CD14-positive monocyte (primary cell): ENCODE measurements at places on chromosomes 12 and 14. TPM values are rescaled to one million over a fixed set of nuclear protein-coding genes. Genes with fewer than 3 reads are reported as not detected.

DNA sequence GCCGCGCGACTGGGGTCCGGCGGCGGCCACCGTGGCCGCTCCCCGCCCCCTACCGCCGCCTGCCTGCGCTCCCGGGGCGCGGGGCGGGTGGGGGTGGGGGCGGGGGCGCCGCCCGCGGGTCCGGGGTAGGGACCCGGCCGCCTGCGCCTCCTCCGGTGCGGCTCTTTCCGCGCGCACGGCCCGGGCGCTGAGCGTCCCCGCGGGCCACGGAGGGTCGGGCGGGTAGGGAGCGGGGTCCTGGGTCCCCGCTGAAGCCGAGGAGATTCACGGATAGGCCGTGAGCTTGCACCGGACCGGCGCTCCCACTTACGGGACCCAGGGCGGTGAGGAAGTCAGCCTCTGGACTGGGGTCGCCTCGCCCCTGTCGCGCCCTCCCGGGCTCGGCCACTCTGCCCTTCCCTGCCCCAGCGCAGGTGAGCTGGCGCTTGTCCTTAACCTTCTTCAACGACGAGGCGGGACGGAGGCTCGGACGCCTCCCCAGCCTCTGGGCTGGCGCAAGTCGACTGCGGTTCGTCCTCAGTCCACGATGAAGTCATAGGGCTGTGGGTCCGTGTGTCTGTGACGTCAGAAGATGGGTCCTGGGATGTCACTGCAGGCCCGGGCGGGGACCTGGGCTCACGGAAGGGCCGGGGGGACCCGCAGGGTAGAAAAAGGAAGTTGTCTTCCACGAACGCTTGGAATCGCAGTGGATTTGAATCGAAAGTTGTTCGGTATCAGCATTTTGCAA is 514 bp downstream of the FBXO34 start:
- DNase-seq: peak; percentile 97
- H3K4me1 ChIP-seq: peaks cover 26% of the 10 kb centered on the region
- H3K27ac ChIP-seq: peak overlapping the region; percentile 100
- H3K4me3 ChIP-seq: peak overlapping the region; percentile 66
- H3K36me3 ChIP-seq: no peaks in the 10 kb centered on the region
- no peaks in the 10 kb centered on the region for H3K27me3 ChIP-seq

- H3K4me1 ChIP-seq: peaks cover 9% of the 10 kb centered on the region
- H3K4me3 ChIP-seq: no peak overlapping the region
- DNase-seq: no peak
These were observed 34.8 kb downstream of the DIO3 start for GRCh38 chr14:101595887-101596721.

DNA sequence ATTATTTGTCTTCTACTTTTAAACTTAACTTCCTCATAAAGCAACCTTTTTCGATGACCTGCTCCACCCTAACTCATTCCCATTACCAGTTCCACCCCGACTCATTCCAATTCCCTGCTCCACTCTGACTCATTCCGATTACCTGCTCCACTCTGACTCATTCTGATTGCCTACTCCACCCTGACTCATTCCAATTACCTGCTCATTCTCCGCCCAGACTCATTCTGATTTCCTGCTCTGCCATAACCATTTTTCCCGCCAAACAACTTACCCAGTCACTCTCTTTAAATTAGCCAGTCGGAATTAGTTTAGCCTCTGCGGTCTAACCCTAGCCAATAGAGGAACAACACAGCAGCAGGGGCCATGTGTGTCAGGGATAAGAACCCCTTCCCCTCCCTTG is 249.1 kb downstream of the DPY19L2 start:
- no peak overlapping the region for H3K27ac ChIP-seq
- H3K27me3 ChIP-seq: no peaks in the 10 kb centered on the region
- H3K4me1 ChIP-seq: no peaks in the 10 kb centered on the region
- no peaks in the 10 kb centered on the region for H3K36me3 ChIP-seq
- H3K4me3 ChIP-seq: no peak overlapping the region

DNA sequence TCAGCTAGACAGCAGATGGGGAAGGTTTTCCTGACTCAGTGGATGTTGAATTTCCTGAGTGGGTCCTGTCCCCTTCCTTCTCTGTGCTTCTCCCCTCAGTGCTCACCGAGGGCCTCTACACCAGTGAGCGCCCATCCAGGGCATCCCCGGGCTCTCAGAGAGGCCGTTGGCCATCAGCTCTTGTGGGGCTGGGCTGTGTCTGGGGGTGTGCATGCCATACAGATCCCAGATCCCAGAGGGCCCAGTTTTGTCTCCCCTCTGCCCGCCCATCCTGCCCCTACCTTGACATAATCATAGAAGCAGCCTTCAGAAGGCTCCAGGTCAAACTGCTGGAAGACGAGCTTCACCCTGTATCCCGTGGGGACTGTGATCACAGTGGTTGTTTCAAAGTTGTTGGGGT is 1.1 kb downstream of the C1R start:
- no peak for DNase-seq
- no peaks in the 10 kb centered on the region for H3K36me3 ChIP-seq
- H3K4me3 ChIP-seq: no peak overlapping the region

- H3K4me1 ChIP-seq: no peaks in the 10 kb centered on the region
- no peak overlapping the region for H3K4me3 ChIP-seq
- no peak overlapping the region for H3K27ac ChIP-seq
- no peaks in the 10 kb centered on the region for H3K27me3 ChIP-seq
- DNase-seq: no peak
These were observed 27.1 kb downstream of the TMEM229B start for GRCh38 chr14:67461341-67461985.

- no peak for DNase-seq
- H3K36me3 ChIP-seq: peaks cover 5% of the 10 kb centered on the region
- H3K27me3 ChIP-seq: no peaks in the 10 kb centered on the region
- H3K4me1 ChIP-seq: no peaks in the 10 kb centered on the region
- no peak overlapping the region for H3K27ac ChIP-seq
These were observed 233.0 kb downstream of the SSPN start for GRCh38 chr12:26428420-26428819.

The CLEC2D gene
- polyA plus RNA-seq: 2.5 TPM

GRCh38 chr14:32941668-32942065 is 3.0 kb downstream of the NPAS3 start:
- no peaks in the 10 kb centered on the region for H3K36me3 ChIP-seq
- H3K4me1 ChIP-seq: no peaks in the 10 kb centered on the region
- no peak overlapping the region for H3K4me3 ChIP-seq
- H3K27ac ChIP-seq: no peak overlapping the region
- DNase-seq: no peak
- peaks cover 60% of the 10 kb centered on the region for H3K27me3 ChIP-seq

DNA sequence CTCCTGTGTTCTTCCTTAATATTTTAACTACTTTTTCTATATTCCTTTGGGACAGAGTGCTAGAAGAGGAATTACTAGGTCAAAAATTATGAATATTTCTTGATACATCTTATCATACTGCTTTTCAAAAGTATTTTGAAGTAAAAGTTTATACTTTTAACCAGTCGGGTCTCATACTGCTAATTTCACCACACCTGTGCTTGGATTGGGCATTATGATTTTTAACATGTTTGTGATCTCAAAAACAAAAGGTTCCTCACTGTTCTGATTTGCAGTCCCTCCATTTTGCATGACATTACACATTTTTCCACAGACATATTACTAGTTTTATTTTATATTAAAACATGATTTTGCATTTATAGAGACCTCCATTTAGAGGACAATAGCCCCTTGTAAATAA is 32.9 kb downstream of the MRPL42 start:
- no peak overlapping the region for H3K27ac ChIP-seq
- H3K4me1 ChIP-seq: no peaks in the 10 kb centered on the region
- H3K27me3 ChIP-seq: no peaks in the 10 kb centered on the region

- no peak overlapping the region for H3K4me3 ChIP-seq
- H3K27me3 ChIP-seq: no peaks in the 10 kb centered on the region
- H3K27ac ChIP-seq: no peak overlapping the region
- H3K36me3 ChIP-seq: no peaks in the 10 kb centered on the region
These were observed 86.0 kb upstream of the HIF1A start for GRCh38 chr14:61609191-61609843.

DNA sequence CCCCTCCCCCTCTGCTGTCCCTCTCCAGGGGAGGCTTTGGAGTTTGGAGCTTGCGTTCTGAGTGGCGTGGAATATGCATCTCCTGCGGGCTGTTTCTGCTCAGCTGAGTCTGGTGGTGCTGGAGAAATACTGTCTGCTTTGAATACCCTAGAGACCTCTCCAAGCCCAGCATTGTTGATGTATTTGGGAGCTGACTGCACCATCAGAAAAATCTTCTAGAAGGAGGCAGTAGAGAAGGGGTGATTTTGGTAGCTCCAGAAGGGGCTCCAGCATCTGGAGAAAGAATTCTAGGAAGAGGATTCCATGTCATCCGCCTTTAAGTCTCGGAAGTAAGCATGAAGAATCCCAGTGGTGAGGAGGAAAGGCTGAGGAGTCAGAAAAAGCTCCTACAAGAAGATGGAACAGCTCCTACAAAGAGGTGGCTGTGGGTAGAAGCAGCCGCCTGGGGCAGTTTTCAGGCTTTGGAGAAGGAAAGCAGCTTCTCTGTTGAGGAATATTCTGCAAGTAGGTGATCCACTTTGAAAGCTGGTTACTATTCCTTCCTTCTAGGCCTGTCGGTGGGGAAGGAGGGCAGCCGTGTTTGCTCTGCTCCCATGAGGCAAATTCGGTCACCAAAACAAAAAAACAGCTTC is 9.7 kb downstream of the MLXIP start:
- peaks cover 22% of the 10 kb centered on the region for H3K36me3 ChIP-seq
- DNase-seq: no peak
- H3K27me3 ChIP-seq: no peaks in the 10 kb centered on the region
- no peak overlapping the region for H3K27ac ChIP-seq
- peaks cover 48% of the 10 kb centered on the region for H3K4me1 ChIP-seq

GRCh38 chr12:121240484-121241101 is 30.7 kb downstream of the P2RX4 start:
- H3K36me3 ChIP-seq: peaks cover 56% of the 10 kb centered on the region
- H3K27me3 ChIP-seq: no peaks in the 10 kb centered on the region
- H3K4me1 ChIP-seq: peaks cover 41% of the 10 kb centered on the region
- H3K27ac ChIP-seq: peak overlapping the region; percentile 81
- peak; percentile 67 for DNase-seq

DNA sequence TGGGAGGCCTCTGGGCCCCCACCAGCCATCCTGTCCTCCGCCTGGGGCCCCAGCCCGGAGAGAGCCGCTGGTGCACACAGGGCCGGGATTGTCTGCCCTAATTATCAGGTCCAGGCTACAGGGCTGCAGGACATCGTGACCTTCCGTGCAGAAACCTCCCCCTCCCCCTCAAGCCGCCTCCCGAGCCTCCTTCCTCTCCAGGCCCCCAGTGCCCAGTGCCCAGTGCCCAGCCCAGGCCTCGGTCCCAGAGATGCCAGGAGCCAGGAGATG is 729 bp upstream of the GAPDH start:
- H3K27me3 ChIP-seq: no peaks in the 10 kb centered on the region
- DNase-seq: no peak
- H3K27ac ChIP-seq: peak overlapping the region; percentile 94
- H3K36me3 ChIP-seq: peaks cover 58% of the 10 kb centered on the region
- H3K4me3 ChIP-seq: peak overlapping the region; percentile 96

- no peak overlapping the region for H3K27ac ChIP-seq
- H3K4me1 ChIP-seq: no peaks in the 10 kb centered on the region
- H3K27me3 ChIP-seq: no peaks in the 10 kb centered on the region
- DNase-seq: no peak
These were observed 99.9 kb downstream of the SYT1 start for GRCh38 chr12:78964521-78964920.

DNA sequence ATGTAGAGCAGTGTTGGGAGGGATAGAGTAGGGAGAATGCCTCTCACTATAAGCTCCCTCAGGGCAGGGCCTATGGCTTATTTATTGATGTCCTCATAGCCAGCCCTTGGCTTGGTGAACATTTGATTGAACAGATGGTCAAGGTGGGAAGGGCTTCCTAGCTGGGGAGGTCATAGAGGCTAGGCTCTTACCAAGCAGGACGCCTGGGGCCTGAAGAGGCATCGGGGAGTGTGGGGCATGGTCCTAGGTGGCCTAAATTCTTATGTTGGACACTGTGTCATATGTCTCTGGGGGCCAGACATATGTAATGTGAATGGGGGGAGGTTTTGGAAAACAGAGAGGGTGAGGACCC is 17.9 kb upstream of the KRT86 start:
- H3K4me3 ChIP-seq: no peak overlapping the region
- no peak for DNase-seq
- H3K36me3 ChIP-seq: no peaks in the 10 kb centered on the region
- peaks cover 86% of the 10 kb centered on the region for H3K27me3 ChIP-seq
- peaks cover 10% of the 10 kb centered on the region for H3K4me1 ChIP-seq

- H3K4me3 ChIP-seq: no peak overlapping the region
- H3K27ac ChIP-seq: no peak overlapping the region
- H3K4me1 ChIP-seq: no peaks in the 10 kb centered on the region
- H3K36me3 ChIP-seq: peaks cover 100% of the 10 kb centered on the region
- no peaks in the 10 kb centered on the region for H3K27me3 ChIP-seq
These were observed 10.7 kb downstream of the SFSWAP start for GRCh38 chr12:131721548-131721947.

DNA sequence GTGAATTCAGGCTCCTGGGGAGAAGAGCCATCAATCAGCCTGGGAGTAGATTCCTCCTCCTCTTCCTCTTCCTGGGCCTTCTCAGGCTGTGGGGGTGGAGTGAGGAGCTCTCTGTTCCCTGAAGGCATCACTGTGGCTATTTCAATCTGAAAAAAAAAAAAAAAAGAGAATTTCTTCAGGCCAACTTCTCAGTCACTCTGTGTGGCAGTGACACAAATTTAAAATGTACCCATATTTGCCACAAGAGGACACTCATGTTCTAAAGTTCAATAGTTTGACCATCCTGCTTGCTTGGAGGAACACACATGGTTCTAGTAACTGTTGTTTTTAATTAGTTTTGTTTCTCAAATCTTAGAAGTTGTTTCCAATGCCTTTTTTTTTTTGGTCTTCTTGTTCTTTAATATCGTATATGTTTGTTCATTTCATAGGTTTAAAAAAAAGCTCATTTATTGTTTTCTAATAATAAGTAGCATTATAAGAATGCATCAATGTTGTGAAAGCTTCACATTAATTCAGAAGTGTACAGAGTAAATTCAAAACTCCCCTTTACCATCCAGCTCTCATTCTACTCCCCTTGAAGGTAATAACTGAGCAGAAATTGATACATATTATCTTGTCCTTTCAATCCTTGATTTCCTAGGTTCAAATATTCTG is 23.3 kb upstream of the CCER1 start:
- H3K36me3 ChIP-seq: no peaks in the 10 kb centered on the region
- no peak overlapping the region for H3K27ac ChIP-seq
- H3K27me3 ChIP-seq: no peaks in the 10 kb centered on the region
- DNase-seq: no peak

- H3K27ac ChIP-seq: no peak overlapping the region
- H3K4me3 ChIP-seq: no peak overlapping the region
- no peaks in the 10 kb centered on the region for H3K36me3 ChIP-seq
- H3K27me3 ChIP-seq: no peaks in the 10 kb centered on the region
- no peaks in the 10 kb centered on the region for H3K4me1 ChIP-seq
These were observed 6.0 kb upstream of the ABCD4 start for GRCh38 chr14:74308695-74309094.

The DBX2 gene
- not detected for polyA plus RNA-seq

- no peaks in the 10 kb centered on the region for H3K36me3 ChIP-seq
- no peak overlapping the region for H3K4me3 ChIP-seq
- peaks cover 28% of the 10 kb centered on the region for H3K27me3 ChIP-seq
- no peak for DNase-seq
- no peaks in the 10 kb centered on the region for H3K4me1 ChIP-seq
These were observed 96.3 kb downstream of the GALC start for GRCh38 chr14:87896393-87897380.
